ENCODE measurements at places on chromosomes 16 and 17.

DNA sequence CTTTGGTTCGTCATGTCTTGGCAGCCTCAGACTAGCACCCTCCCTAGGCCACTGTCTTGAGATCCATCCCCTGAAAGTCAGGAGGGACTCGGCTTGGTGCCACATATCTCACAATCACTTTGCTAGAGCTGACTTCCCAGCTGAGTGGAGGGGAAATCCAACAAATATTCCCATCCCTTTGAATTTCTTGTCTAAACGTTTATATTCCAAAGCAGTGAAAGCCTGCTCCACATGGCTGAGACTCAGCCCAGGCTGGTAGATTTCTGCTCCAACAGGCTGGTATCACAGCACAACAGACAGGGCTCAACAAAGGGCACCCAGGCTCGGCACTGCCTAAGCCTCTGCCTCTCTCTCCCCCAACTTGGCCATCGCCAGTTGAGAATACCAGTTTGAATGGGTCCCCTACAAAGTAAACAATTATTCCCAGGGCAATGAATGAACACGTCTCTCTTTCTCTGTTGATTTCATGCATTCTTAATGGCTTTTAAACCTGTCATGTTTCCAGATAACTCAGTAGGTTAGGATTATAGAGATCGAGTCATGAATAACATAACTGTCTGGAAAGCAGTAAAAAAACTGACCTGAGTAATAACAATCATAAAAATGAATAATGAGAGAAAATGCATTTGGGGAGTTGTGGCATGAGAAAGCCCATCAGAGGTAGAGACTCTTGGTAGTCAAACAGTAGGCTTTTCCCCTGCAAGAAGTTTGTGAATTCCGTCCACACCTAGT, 1.0 kb downstream of the KRT13 start:
- no peak for DNase-seq

GRCh38 chr16:31568577-31569359, 41.1 kb downstream of the AHSP start:
- no peak for DNase-seq

DNA sequence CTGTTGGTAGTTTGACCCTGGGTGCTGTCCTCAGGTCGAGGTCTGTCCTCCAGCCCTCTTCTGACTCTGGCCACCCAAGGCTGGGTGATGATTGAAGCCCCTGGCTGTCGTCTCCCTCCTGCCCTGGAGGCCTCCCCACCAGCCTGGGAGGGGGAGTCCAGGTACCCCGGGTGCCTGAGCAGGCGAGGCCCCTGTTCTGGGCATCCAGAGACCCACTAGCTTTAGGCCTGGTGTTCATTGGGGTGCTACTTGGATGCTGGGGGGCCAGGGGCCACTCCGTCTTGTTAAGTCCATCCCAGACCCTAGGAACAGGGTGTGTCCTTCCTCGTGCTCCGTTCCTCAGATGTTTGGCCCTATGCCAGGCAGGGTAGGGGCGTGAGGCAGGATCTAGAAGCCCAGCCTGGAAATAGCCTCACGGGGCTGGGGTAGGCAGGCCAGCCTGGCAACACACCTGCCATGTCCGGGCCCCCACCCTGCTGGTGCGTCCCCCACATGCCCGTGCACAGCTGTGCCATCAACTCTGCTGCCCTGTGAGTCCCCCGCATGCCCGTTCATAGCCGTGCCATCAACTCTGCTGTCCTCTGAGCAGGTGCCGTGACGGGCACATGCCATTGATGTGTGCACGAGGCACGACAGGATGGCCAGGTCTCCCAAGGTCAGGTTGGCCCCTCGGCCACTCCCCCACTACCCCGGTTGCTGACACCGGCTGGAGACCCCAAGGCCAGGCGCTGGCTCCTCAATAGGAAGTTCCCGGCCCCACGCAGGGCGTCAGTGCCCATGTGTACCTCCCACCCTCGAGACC, 36.9 kb downstream of the GINS2 start:
- no peak for DNase-seq

GRCh38 chr16:62035115-62036092, 834 bp downstream of the CDH8 start:
- no peak for DNase-seq

GRCh38 chr16:12199524-12199923, 223.0 kb downstream of the SNX29 start:
- DNase-seq, result no peak

DNA sequence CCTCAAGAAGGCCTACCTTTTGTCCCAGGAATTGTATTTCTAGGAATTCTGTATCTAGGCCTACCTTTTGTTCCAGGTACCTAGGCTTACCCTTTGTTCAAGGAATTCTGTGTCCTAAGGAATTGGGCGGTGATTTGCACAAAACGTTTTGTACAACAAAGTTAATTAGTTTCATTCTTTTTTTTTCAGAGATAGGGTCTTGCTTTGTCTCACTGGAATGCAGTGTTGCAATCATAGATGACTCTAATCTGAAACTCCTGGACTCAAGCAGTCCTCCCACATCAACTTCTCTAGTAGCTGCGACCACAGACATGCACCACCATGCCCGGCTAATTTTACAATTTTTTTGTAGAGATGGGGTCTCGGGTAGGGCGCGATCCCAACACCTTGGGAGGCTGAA, 7.0 kb downstream of the CDR2L start:
- DNase-seq, result no peak

DNA sequence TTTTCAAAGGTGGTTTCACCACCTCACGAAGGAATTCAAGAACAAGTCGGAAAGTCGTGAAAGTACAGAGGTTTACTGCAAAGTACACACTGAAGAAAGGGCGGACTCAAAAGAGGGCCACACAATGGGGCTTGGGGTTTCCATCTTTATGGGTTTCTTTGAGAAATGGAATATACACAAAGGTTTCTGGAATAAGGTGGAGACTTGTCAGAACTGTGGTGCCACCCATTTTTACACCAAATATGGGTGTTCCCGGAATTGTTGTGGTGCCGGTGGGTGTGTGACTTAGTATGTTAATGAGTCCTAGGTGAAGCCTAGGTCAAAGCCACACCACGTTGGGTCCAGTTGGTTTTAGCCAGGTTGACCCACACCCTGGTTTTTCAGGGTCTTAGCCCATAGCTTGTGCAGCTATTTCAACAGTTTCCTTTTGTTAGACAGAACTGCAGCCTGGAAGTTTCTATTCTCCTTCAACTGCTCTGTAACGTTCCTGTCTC, 567 bp upstream of the GCSH start:
- DNase-seq, result no peak

GRCh38 chr16:49469311-49469670, 95.7 kb downstream of the C16orf78 start:
- no peak for DNase-seq

- no peak for DNase-seq
Observed at GRCh38 chr16:61829631-61830030, 206.6 kb downstream of the CDH8 start.

- no peak for DNase-seq
Observed at GRCh38 chr16:1441391-1441829, 2.9 kb downstream of the CCDC154 start.

GRCh38 chr17:34443619-34444469, 80.8 kb upstream of the CCL1 start:
- no peak for DNase-seq

GRCh38 chr17:50508573-50509460, 578 bp downstream of the MYCBPAP start:
- DNase-seq, result no peak

GRCh38 chr16:17590711-17591654, 120.2 kb upstream of the XYLT1 start:
- no peak for DNase-seq

- peak; percentile 77 for DNase-seq
Observed at GRCh38 chr17:8997994-8998628, 23.2 kb upstream of the NTN1 start.

DNA sequence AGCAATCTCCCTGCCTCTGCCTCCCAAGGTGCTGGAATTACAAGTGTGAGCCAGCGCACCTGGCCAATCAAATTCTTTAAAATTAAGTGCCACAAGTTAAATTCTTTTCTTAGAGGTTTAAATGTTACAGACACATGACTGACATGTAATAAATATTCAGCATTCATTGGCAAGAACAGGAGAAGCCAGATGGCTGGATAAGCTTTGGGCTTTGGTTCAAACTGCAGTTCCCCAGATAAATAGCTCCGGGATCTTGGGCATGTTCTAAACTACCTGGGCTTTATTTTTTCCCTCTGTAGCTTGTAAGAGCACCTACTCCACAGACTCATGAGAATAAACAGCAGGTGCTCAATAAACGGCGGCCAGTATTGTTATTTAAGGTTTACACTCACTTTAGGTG, 34.1 kb downstream of the ABAT start:
- no peak for DNase-seq

DNA sequence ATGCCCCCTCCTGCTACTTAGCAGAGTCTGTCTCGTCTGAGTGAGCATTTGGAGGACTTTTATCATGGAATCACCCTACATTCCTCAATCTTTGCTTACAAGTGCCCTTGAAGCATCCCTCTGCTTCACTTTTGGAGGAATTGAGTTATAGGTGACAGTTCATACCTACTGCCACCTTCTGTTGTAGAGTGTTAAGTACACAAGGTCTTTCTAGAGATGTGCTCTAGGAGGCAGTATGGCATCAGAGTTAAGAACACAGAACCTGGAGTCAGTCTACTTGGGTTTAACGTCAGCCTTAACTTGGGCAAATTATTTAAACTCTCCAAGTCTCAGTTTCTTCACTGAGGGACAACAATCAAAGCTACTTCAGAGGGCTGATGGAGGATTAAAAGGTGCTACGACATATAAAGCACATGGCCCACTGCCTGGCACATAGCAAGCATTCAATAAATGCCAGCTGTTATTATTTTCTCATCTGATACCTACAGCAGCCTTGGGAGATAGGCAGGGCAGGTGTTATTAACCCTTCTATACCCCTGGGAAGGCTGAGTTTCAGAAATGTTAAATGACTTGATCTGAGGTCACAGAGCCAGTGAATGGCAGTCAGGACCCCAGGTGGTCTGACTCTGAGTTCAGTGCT, 62.2 kb downstream of the UTP18 start:
- peak; percentile 54 for DNase-seq

DNA sequence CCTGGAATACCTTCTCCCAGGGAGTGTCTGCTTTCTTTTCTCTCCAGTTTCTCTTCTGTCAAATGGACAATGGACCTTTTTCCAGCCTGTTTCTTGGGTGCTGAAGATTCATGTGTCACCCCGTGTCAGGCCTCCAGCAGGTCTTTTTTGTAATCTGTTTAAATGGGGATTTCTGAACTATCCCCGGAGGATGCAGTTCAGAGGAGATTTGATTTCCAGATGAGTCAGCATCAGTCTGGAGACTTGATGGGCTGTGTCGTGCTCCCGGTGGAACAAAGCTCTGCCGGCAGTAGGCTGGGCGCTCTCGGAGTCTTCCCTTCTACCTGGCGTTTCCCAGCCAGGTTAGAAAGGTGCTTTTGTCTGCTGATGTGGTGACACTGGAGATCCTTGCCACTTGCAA, 440.6 kb downstream of the HS3ST3B1 start:
- DNase-seq, result no peak

GRCh38 chr17:72452286-72453173, 331.7 kb downstream of the SOX9 start:
- DNase-seq, result no peak

- no peak for DNase-seq
Observed at GRCh38 chr16:72829846-72830775, 217.8 kb downstream of the ZFHX3 start.

DNA sequence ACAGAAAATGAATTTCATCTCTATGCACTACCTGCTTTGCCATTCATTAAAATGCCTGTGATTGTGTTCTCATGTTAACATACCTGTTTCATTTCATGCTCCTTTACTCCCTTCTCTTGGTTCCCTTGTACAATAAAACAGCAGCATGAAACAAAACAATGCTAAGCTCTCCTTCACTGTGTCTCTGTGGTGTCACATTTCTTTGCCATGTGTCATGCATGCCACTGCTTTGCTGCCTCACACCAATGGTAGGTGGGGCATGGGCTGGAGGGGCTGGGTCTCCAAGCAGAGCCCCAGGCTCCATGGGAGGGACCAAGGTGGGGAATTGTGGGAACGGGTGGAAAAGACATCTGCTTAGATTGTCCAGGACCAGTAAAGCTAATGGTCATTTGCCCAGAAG, 83.6 kb downstream of the RGS9 start:
- peak; percentile 62 for DNase-seq

GRCh38 chr17:14427900-14428647, 127.2 kb downstream of the HS3ST3B1 start:
- DNase-seq, result no peak

- DNase-seq, result no peak
Observed at GRCh38 chr17:61400066-61400716, 548 bp downstream of the TBX2 start.

DNA sequence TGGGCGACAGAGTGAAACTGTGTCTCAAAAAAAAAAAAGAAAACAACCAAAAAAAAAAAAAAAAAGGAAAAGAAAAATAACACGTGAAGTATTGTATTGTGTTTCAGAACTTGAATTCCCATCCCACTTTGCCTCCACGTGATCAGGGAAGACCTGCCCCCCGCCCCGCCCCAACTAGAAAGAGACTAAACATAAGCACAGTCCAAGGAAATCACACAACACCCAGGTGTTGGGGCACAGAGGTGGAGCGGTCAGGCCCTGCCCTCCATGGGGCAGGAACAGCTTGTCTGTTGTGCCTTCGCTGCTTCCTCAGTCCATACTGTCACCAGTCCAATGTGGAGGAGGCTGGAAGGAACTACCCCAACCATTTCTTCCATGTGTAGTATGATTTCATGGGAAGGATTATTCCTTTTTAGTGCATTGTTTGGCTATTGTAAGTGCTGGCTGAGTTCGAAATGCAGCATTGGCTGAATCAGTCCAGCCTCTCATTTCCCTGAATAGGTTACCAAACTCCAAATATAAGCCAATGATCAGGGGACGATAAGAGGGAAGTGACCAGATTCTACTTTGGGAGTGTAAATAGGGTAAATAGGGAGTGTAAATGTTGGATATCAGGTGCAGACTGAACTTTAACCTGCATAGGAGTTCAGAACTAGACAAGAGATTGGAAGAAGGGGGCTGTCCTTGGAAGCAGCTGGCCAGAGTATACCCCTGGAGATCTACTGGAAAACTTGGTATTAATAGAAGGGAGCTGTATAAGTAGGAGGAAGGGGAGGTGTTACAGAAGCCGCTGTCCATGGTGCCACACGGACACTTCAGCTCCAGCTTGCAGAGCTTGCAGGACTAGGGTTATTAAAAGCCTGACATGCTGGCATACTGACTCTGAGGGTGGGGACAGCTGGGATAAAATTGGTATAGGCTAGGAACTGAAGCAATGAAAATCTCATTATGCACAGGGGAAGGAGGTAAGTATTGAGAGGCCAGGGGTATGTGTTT, 50.7 kb downstream of the TANGO6 start:
- DNase-seq, result no peak

DNA sequence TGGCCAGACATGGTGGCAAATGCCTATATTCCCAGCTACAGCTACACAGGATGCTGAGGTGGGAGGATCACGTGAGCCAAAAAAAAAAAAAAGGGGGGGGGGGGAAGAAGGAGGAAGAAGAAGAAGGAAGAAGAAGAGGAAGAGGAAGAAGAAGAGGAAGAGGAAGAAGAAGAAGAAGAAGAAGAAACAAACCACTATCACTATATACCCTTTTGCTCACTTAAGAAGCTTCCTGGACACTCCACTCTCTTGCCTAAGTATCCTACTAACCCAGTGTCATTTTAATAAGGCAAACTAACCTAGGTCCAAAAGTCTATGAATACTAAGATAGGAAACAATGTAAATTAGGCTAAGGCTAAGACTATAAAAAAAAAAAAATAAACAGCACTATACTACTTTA, 54.8 kb downstream of the GPATCH8 start:
- no peak for DNase-seq

All from HTR-8/SVneo (cell line).